ENCODE measurements at places on chromosomes 11 and 22.

- DNase-seq: no peak
Measured at GRCh38 chr22:29307596-29308147, 1.2 kb downstream of the GAS2L1 start.

GRCh38 chr11:72378704-72379383 is 55.5 kb downstream of the CLPB start:
- no peak for DNase-seq

DNA sequence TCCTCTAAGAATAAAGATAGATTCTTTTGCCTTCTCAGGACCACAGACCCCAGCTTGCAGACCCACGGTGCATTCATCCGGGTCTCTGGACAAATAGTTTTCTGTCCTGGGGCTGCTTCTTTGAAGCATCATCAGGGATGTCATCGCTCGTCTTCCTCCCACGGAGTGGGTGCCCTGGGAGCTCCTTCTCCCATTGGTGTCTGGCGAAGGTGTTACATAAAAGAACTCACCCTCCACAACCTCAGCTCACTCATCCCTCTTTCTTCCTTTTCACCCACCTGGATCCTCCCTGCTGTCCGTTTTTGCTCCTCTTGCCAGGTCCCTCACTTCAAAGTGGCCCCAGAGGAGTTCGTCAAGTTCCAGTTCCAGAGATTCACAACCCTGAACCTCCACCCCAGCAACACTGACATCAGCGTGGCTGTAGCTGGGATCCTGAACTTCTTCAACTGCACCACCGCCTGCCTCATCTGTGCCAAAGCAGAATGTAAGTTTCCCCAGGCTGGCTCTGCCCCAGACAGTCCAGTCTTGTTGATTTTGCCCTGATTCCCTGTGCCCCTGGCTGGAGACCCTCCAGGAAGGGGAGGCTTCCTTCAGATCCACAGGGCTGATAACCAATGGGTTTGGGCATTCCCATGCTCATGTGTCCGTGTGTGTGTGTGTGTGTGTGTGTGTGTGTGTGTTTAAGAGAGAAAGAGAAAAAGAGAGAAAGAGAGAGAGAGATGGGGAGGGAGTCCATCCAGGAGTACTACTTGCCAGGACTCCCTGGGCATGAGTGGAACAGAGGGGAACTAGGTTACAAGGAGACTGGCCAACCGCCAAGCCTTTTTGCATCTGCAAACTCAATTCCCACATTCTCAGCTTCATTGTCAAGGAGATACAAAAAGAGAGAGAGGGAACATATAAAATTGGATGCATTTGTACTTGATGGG is 204.2 kb upstream of the TBCEL start:
- no peak for DNase-seq

- DNase-seq: no peak
Measured at GRCh38 chr11:38019072-38019775, 1421.2 kb upstream of the RAG2 start.

- peak; percentile 78 for DNase-seq
Measured at GRCh38 chr11:61129639-61130523, 27.6 kb downstream of the CD5 start.

DNA sequence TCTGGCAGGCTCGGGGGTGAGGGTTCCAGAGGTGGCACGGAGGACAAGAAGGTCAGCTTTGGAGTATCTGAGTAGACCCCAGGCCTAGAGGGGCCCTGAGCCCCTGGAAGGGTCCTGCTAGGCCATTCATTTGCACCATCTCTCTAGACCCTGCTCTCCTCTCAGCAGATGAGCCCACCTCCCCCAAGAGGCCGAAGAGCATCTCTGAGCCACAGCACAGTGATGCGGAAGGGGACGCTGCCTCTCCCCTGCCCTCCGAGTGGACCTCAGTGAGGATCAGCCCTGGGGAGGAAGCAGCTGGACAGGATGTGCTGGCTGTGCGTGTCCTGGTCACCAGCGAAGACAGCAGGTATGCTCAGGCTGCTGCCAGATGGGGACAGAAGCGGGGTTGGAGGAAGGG is 101.6 kb upstream of the PARVA start:
- no peak for DNase-seq

DNA sequence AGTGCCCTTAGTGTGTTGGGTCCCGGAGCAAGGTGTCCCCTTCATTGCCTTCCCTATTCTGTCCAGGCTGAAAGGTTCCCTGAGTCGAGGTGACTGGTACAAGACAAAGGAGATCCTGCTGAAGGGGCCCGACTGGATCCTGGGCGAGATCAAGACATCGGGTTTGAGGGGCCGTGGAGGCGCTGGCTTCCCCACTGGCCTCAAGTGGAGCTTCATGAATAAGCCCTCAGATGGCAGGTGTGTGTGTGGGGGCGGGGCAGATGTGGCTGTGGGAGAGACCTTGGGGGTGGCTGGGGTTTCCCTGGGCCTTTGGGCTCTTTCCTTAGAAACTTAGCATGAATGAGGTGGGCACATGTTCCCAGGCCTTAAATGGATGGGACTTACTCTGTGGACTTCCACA is 1.8 kb downstream of the NDUFV1 start:
- no peak for DNase-seq

DNA sequence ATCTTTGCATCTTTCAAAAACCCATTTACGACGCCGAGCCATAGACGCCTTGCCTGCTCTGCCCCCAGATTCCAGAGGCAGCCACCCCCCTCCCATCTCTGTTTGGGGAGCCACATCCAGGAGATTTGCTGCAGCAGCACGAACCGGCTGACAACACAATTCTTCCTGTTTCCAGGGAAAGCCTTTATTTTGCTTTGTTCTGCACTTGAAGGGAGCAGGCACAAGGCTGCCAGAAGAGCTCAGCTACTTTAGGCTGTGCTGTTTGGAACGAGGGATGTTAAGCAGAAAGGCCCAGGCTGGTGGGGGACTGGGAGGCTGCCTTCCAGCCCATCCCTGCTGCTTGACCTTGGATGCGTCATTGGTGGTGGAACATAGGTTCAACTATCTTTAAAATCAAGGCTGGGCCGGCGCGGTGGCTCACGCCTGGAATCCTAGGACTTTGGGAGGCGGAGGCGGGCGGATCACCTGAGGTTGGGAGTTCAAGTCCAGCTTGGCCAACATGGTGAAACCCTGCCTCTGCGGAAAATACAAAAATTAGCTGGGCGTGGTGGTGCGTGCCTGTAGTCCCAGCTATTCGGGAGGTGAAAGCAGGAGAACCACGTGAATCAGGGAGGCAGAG is 243.9 kb downstream of the MIAT start:
- DNase-seq: no peak

GRCh38 chr11:75505916-75506692 is 19.6 kb downstream of the GDPD5 start:
- DNase-seq: no peak

- DNase-seq: no peak
Measured at GRCh38 chr11:94330789-94331188, 26.4 kb downstream of the IZUMO1R start.

- DNase-seq: no peak
Measured at GRCh38 chr11:6992026-6992425, 28.1 kb downstream of the ZNF214 start.

DNA sequence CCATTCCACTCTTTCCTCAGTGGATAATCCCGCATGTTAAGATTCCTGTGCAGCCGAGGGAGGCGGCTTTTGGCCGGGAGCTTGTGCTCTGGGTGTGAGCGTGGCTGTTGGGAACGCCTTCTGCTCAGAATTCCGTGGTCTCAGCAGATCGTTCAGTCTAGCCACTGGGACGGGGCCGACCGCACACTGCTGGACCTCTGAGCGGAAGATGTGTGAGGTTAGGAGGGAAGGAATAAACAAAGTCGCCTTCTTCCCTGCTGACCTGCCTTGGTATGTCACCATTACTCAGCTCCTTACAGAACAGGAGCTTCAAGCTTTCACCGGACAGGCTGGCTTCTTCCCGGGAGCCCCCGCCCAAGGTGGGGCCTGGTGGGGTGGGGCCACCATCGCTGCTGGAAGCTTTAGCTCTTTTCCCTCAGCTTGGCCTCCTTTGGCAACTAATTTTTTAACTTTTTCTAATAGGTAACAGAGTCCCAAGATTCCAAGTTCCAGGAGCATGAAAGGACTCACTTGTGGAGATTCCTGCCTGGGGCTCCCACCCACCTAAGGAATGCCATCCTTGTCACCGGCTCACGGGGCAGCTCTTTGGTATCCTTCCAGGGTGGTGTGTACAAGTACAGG is 22.5 kb upstream of the SEPTIN5 start:
- DNase-seq: no peak

Measured in stimulated activated CD4-positive, alpha-beta T cell treated with anti-CD3 and anti-CD28 coated beads, Interleukin-1b, Interleukin-23, amount 100 ng/mL, for 1 hour (primary cell).